ENCODE measurements at places on chromosomes 7 and 10. TPM values are rescaled to one million over a fixed set of nuclear protein-coding genes. Genes with fewer than 3 reads are reported as not detected.

- no peak for DNase-seq
Measured at GRCh38 chr7:143351060-143351459, 11.5 kb downstream of the FAM131B start.

TBX20 gene
- 8.2 TPM for total RNA-seq

CRTAC1 gene
- total RNA-seq = 0.25 TPM

DNA sequence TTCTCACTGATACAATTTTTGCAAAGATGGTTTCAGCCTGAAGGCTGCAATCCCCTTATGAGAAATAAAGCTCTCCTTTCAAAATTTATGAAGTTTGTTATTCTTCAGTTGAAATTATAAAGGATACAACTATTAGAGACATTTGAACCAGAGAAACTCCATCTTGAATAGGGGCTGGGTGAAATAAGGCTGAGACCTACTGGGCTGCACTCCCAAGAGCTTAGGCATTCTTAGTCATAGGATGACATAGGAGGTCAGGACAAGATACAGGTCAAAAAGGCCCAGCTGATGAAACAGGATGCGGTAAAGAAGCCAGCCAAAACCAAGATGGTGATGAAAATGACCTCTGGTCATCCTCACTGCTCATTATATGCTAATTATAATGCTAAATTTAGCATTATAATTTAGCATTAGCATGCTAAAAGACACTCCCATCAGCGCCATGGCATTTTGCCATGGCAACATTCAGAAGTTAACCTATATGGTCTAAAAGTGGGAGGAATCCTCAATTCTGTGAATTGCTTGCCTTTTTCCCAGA lies 22.4 kb upstream of the IFIT1B start:
- no peak for DNase-seq

DNA sequence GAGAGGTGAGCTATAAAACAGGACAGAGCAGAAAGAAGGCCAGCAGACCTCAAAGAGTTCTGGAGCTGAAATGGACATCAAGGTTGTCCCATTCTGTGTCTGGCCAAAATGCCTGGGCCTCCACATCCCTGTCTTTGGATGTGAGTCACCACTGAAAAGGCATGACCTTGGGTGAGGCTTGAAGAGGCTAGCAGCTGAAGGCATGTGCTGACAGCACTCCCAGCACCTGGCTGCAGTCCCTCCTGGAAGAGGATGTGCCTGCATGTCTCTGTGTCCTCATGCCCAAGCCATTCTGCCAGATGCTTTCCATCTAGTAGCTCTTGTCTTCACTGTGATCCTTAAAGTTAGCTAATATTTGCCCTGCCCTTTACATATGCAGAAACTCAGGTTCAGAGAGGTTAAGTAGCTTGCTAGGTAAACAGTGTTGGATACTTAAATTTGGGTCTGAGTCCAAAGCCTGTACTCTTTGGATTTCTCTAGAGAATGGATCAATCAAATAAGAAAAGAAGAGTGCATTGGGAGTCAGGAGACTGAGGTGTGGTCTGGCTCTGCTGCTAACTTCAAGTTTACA lies 35.8 kb downstream of the HECW1 start:
- no peak for DNase-seq

- DNase-seq = no peak
Measured at GRCh38 chr7:140005754-140006503, 56.8 kb downstream of the PARP12 start.

GBX1 gene
- total RNA-seq = 0.20 TPM

- DNase-seq = no peak
Measured at GRCh38 chr7:29105752-29106668, 40.3 kb downstream of the CPVL start.

- DNase-seq = no peak
Measured at GRCh38 chr10:117425974-117426566, 50.8 kb upstream of the PDZD8 start.

DNA sequence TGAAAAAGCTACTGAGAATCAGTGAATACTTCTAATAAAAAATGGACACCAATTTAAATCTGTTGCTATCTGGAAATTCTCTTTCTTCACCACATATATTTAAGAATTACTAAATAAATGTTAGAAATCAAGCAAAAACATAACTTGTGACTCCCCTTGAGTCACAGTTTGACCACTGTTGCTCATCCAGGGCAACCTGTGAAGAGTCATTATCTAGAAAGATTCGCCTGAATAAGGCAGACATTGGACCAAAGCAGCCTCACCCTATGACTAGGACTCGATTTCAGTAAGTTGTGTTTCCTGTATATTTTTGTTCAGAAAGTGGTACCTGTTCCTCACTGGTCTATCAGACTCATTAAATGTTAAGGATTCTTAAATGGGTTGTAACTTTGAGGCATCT lies 572.4 kb downstream of the ATRNL1 start:
- no peak for DNase-seq

- DNase-seq = no peak
Measured at GRCh38 chr10:95628786-95629185, 27.7 kb downstream of the ALDH18A1 start.

GRCh38 chr7:6386779-6387178 lies 61.0 kb downstream of the DAGLB start:
- DNase-seq = no peak

- no peak for DNase-seq
Measured at GRCh38 chr7:116403265-116403664, 96.3 kb upstream of the CAV2 start.

STEAP1 gene
- 0.27 TPM for total RNA-seq

DNA sequence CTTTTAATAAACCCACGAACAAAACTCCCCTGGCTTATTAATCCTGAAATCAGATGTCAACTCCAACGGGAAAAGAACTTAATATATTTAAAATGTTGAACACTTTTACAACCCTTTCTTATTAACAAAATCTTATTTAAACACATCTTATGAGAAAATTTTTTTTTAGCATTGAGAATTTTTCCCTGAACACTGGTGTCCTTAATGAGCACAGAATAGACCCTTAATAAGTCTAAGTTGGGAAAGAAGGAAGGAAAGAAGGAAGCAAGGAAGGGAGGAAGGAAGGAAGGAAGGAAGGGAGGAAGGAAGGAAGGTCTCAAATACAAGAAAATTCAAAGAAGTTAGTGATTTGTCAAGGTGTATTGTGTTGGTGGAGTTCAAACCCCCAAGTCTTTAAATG lies 129.2 kb upstream of the COL1A2 start:
- no peak for DNase-seq

- DNase-seq = peak; percentile 96
Measured at GRCh38 chr10:86755740-86756510, 494 bp upstream of the BMPR1A start.

DNA sequence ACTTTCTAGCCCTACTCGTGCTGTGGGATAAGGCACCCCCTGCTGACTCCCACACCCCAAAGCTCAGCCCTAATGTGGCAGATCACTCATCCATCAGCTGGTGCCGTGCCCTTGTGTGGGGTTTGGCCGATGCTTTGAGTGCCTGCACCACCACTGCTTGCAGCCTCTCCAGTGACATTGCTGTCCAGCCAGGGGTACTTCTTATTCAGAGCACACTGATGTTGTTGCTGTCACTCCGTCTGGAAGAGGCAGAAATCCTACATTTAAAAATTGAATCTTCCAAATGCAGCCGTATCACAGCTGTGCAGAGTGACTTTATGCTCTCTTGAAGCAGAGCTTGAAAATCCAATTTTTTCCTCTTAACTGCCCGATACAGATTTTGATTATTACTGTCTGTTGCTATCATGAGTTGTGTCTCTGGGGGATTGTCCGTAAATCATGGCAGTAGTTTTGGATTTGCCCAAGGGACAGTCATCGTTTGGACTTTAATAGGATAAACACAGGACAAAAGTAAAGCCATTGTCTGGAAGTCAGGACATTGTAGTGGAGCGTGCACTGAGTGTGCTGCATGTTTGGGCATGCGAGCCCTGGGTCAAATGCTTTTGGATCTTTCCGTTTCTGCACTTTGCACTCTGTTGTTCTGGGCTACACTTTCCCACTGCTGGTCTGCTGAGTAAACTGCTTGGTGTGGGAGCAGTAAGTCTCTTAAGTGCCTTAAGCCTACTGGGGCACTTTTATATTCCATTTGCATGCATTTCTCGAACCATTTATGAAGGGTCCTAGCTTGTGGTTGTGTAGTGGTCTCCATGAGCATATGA lies 128.2 kb downstream of the DOCK1 start:
- peak; percentile 7 for DNase-seq

GATAD1 gene
- 53.6 TPM for total RNA-seq

DPYSL4 gene
- total RNA-seq = 14.4 TPM

- DNase-seq = no peak
Measured at GRCh38 chr10:106873770-106874603, 290.5 kb downstream of the SORCS1 start.

DNA sequence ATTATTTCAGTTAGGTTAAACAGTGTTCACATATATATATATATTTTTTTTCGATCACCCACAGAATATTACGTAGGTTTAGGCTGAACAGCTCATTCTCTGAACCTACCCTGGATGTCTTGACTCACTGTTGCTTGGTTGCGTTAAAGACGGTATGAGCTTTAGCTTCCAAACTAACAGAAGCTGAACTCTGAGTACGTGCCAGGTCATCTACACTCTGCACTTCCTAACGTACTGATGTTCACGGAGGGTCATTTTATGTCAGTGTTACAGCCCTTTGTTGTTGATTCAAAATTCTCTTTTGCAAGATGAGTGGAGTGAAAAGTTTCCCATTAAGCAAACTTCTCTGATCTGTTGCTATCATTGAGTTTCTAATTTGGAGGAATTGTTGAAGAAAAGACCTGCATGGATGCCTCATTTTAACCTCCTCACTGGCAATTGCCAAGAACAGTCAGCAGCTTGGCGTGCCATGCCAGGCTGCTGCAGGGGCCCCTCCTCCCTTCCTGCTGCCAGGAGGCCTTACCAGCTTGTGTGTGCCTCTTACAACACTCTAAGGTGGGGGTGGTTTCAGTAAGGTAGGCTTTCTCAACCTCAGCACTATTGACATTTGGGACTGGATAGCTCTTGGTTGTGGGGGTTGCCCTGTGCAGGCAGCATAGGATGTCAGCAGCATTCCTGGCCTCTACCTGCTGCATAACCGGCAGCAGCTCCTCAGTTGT lies 44.3 kb downstream of the INSYN2A start:
- DNase-seq = no peak

GRCh38 chr7:139762886-139763285 lies 14.9 kb downstream of the HIPK2 start:
- no peak for DNase-seq

DNA sequence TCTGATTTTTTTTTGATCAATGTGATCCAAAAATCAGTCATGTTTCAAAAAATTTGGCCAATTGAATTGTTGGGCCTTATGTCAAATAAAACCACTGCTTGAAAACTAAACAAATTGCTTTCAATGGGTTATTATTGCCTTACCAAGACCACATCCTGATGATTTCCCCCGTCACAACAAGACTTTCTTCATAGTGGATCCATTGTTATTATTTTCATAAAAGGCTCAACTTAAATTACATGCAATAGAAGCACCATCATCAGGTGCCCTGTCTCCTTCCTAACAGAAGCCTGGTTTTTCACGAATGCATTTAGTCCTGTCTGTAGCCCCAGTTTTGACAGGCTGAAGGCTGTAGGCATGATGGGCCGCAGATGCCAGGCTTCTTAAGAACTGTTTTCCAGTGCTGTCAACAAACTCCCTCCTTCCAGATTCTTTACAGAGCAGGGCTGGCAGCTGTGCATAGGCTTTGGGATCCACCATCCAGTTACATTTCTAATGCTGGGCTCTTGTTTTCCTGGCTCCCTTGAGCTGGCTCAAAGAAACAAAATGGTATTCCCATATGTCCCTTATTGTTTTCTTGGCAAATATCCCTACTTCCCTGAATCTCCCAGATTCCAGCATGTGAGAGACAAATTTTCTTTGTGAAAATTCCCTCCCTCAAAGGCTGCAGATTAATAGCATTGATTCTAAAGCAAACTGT lies 302.0 kb downstream of the TWIST1 start:
- no peak for DNase-seq

- DNase-seq = peak; percentile 28
Measured at GRCh38 chr10:9209105-9209798, 1154.8 kb downstream of the GATA3 start.

DNA sequence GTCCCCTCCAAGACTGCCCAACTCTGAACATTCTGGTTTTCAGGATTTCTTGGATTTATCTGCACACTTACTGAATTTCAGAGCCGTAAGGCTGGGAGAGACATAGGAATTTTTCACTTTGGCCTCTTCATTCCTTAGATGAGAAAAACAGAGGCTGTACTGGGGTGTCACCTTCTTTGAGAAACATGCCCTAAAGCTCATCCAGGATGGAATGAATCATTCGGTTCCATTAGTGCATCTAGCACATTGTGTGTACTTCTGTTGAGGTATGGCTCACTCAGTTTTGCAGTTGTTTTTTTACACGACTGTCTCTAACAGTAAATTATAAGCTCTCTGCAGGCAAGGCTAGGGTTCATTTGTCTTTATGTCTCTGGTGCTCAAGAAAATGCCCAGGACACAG lies 383.4 kb downstream of the GATA3 start:
- DNase-seq = no peak

CLRN3 gene
- total RNA-seq = not detected

GRCh38 chr7:20661884-20662283 lies 46.4 kb downstream of the ABCB5 start:
- DNase-seq = no peak

- DNase-seq = no peak
Measured at GRCh38 chr7:31970501-31970900, 99.7 kb downstream of the PDE1C start.
